ENCODE measurements at places on chromosomes 4 and X. TPM values are rescaled to one million over a fixed set of nuclear protein-coding genes. Genes with fewer than 3 reads are reported as not detected.

- H3K4me1 ChIP-seq: no peaks in the 10 kb centered on the region
- no peaks in the 10 kb centered on the region for H3K27me3 ChIP-seq
- no peaks in the 10 kb centered on the region for H3K36me3 ChIP-seq
- no peak overlapping the region for H3K27ac ChIP-seq
Measured at GRCh38 chr4:80172203-80172602, 25.1 kb upstream of the PRDM8 start.

DNA sequence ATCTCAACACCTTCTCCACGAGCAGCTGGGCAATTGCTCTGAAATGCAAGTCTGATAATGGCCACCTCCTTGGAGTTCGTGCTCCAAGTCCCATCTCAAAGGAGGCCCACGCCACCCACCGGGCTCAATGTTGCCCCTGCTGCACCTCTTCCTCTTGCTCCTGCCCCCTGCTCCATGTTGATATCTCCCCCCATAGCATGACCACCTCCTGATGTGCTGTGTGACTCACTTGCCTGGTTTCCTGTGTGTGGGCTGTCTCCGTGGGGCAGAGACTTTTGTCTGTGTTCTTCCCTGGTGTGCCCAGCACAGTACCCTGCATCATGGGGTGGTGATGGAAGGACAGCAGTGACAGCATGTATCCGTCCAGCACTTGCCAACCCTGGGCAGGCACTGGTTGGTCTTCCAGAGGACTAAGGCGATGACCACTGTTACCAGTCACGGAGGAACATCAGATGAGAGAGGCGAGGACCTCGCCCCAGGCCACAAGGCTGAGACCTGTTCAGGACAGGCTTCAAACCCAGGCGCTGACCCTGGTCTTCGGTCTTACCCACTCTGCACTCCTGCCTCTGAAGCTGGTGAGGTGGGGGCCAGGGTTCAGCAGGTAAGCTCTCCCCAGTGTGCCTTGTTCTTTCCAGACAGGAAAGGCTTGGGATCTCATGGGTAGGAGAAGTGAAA lies 104.6 kb upstream of the LRPAP1 start:
- no peaks in the 10 kb centered on the region for H3K27me3 ChIP-seq
- no peak overlapping the region for H3K27ac ChIP-seq
- DNase-seq: peak; percentile 30
- no peak overlapping the region for H3K4me3 ChIP-seq
- H3K4me1 ChIP-seq: no peaks in the 10 kb centered on the region

GRCh38 chr4:140100771-140101170 lies 53.2 kb downstream of the MAML3 start:
- H3K27me3 ChIP-seq: no peaks in the 10 kb centered on the region
- no peak overlapping the region for H3K27ac ChIP-seq
- H3K36me3 ChIP-seq: no peaks in the 10 kb centered on the region
- peaks cover 23% of the 10 kb centered on the region for H3K4me1 ChIP-seq
- no peak for DNase-seq

GRCh38 chr4:104263100-104263499 lies 231.6 kb downstream of the CXXC4 start:
- H3K4me3 ChIP-seq: no peak overlapping the region
- no peaks in the 10 kb centered on the region for H3K27me3 ChIP-seq
- H3K4me1 ChIP-seq: no peaks in the 10 kb centered on the region
- H3K36me3 ChIP-seq: no peaks in the 10 kb centered on the region
- H3K27ac ChIP-seq: no peak overlapping the region

FHDC1 gene
- total RNA-seq: 0.27 TPM

DNA sequence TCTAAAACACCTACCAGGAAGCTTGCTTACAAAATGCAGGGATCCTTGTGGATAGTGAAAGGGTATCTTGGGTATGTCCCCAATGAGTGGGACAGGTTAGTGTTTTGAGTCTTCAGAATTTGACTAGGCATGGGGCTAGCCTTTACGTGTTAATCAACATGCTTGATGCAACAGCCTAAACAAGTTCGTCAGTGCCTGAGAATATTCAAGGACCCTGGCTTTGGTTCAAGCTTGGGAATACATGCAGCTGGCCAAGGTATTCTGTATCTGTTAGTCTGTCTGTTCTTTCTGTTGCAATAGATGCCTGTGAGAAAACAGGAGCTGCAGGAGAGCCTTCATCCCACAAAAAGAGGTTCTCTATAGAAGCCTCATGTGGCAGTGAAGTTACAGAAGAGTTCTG lies 149.5 kb downstream of the CCNG2 start:
- H3K36me3 ChIP-seq: peaks cover 2% of the 10 kb centered on the region
- H3K27me3 ChIP-seq: no peaks in the 10 kb centered on the region
- no peak overlapping the region for H3K4me3 ChIP-seq
- no peak overlapping the region for H3K27ac ChIP-seq
- no peaks in the 10 kb centered on the region for H3K4me1 ChIP-seq

DNA sequence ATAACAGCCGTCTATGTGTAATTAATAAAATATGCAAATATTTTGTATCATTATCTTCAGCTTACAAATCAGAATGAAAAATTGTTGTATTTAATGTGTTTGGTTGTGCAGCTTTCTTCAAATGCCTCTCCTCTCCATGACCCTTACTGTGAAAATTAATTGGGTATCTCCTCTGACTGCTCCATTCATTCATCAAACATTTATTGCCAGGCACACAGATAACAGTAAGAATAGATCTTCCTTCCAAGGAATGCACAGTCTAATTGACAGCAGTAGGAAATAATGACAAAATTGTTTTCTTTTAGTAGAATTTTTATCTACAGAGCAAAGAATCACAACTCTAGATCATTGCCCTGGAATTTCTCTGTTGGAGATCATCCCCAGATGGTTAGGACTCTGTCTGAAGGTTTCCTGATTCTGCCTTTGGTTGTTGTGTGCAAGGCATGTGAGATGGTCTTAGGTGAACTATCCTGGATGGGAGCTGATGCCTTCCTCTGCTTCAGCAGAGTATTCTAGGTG lies 395.0 kb upstream of the FAT1 start:
- no peak overlapping the region for H3K4me3 ChIP-seq
- H3K36me3 ChIP-seq: no peaks in the 10 kb centered on the region
- DNase-seq: no peak
- no peak overlapping the region for H3K27ac ChIP-seq
- no peaks in the 10 kb centered on the region for H3K27me3 ChIP-seq
- H3K4me1 ChIP-seq: no peaks in the 10 kb centered on the region

SH3TC1 gene
- 5.1 TPM for total RNA-seq

GRCh38 chr4:176453079-176453478 lies 133.3 kb downstream of the SPCS3 start:
- no peak for DNase-seq
- H3K36me3 ChIP-seq: no peaks in the 10 kb centered on the region
- no peaks in the 10 kb centered on the region for H3K27me3 ChIP-seq
- no peaks in the 10 kb centered on the region for H3K4me1 ChIP-seq
- no peak overlapping the region for H3K27ac ChIP-seq

DNA sequence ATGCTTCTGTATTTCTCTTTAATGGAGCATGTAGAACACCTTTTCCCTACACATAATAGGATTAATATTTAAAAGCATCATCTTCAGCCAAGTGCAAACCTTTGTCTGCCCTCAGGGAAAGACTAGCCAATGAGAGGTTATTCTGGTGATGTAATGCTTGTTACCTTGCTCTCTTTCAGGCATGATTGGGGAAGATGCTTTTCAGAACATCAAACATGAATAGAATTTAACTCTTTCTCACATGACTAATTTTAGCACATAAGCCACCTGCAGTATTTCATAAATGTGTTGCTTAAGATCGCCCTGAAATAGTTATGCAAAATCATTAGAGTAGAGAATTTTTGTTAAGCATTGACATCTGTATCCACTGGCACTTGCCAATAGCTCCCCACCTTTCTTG lies 10.7 kb upstream of the EPGN start:
- DNase-seq: no peak
- H3K36me3 ChIP-seq: no peaks in the 10 kb centered on the region
- H3K4me3 ChIP-seq: no peak overlapping the region
- H3K4me1 ChIP-seq: no peaks in the 10 kb centered on the region

MBNL3 gene
- total RNA-seq: 2.2 TPM

DNA sequence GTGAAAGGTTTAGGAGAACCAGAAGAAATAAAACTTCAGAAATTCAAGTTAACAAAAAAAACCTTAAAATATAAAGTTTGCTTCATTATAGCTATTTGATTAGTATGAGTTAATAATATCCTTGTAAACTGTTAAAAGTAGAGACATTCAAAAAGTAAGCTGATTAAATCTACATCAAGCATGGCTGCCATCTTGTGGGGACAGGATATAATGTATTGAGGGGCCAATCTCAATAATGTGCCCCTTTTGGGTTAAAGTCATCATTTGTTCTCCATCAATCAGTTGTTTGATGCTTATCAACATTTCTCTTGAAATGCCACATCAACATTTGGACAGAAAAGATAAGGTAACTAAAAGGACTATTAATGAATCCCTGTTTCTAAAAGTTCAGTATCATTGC lies 4.6 kb upstream of the GRID2 start:
- peaks cover 5% of the 10 kb centered on the region for H3K27me3 ChIP-seq
- H3K4me1 ChIP-seq: no peaks in the 10 kb centered on the region
- no peak for DNase-seq
- H3K27ac ChIP-seq: no peak overlapping the region
- H3K4me3 ChIP-seq: no peak overlapping the region

DNA sequence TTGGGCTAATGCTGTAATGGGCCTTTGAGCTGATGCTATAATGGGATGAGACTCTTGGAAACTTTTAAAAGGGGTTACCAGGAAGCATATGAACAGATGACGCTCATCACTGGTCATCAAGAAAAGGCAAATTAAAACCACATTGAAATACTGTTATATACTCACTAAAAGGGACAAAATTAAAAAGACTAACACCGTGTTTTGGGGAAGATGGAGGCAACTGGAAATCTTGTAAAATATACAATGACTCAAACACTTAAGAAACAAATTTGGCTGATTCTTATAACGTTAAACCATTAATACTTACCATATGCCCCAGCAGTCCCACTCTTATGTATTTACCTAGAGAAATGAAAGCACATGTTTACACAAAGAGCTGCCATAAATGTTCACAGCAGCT lies 207.2 kb upstream of the GPRIN3 start:
- H3K4me1 ChIP-seq: no peaks in the 10 kb centered on the region
- no peaks in the 10 kb centered on the region for H3K36me3 ChIP-seq
- H3K27ac ChIP-seq: no peak overlapping the region
- H3K4me3 ChIP-seq: no peak overlapping the region
- no peak for DNase-seq
- no peaks in the 10 kb centered on the region for H3K27me3 ChIP-seq

USP11 gene
- total RNA-seq: 39.8 TPM

CXorf49 gene
- not detected for total RNA-seq

CCKAR gene
- total RNA-seq: not detected

DNA sequence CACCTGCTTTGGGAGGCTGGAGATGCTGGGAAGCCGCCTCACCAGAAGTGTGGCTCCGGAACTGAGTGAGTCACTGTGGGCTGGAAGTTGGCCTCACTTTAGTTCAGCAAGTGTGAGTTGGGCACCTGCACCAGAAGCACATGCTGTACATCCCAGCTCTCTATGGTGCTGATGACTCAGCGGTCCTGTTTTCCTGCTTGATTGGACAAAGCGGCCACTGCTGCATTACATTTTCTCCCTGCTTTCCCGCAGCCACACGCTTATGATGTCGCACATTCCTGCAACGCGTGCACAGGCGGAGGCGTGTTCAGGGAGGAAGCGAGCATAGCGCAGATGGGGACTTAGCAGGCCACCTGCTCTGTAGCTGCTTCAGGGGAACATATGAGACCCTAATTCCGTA lies 26.7 kb upstream of the CLDN34 start:
- no peaks in the 10 kb centered on the region for H3K36me3 ChIP-seq
- no peak overlapping the region for H3K4me3 ChIP-seq
- no peak for DNase-seq
- H3K4me1 ChIP-seq: no peaks in the 10 kb centered on the region
- H3K27ac ChIP-seq: no peak overlapping the region

BST1 gene
- 2.1 TPM for total RNA-seq

GRCh38 chr4:164252286-164252685 lies 501.6 kb upstream of the SMIM31 start:
- H3K27me3 ChIP-seq: no peaks in the 10 kb centered on the region
- no peak overlapping the region for H3K27ac ChIP-seq
- H3K4me1 ChIP-seq: no peaks in the 10 kb centered on the region
- no peaks in the 10 kb centered on the region for H3K36me3 ChIP-seq
- no peak overlapping the region for H3K4me3 ChIP-seq
- no peak for DNase-seq

- H3K27me3 ChIP-seq: no peaks in the 10 kb centered on the region
- H3K27ac ChIP-seq: no peak overlapping the region
- DNase-seq: no peak
- no peaks in the 10 kb centered on the region for H3K36me3 ChIP-seq
Measured at GRCh38 chr4:62279689-62280088, 1079.6 kb downstream of the ADGRL3 start.

MAGEA6 gene
- total RNA-seq: not detected

CNOT6L gene
- total RNA-seq: 23.3 TPM

DNA sequence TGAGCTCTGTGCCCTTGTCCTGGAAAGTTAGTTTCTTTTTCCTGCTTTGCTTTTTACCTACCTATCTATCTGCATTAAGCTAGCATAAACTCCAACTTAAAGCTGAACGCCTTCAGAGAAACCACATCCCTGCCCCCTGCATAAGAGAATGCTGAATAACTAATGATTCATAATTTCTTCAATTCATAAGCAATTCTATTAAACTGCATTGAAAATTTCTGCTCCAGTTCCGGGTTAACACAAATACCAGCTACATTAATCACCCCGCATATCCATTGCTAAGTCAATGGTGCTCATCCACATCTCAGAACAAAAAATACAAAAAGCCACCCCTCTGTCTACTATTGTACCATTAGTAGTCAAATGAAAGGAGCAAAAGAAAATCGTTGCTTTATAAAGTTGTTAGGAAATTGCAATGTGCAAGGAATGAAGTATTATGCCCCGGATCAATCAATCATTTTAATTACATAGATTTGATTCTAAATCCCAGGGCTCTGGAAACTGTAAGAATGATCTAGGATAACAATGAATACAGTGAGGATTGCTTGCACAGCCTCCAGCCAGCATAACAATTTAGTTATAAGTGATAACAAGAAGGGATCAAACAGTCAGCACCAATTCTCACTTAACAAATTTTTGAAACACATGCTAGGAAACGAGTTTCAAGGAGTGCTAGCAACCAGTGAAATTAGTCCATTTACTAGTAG lies 106.8 kb downstream of the ELOVL6 start:
- H3K27ac ChIP-seq: no peak overlapping the region
- H3K36me3 ChIP-seq: no peaks in the 10 kb centered on the region
- H3K4me1 ChIP-seq: no peaks in the 10 kb centered on the region
- H3K4me3 ChIP-seq: no peak overlapping the region

PKD2 gene
- total RNA-seq: 7.6 TPM

SPINK2 gene
- 0.44 TPM for total RNA-seq

GRCh38 chr4:8010618-8011017 lies 71.0 kb upstream of the AFAP1 start:
- DNase-seq: peak; percentile 65
- H3K27ac ChIP-seq: no peak overlapping the region
- H3K36me3 ChIP-seq: peaks cover 79% of the 10 kb centered on the region
- H3K4me1 ChIP-seq: peaks cover 3% of the 10 kb centered on the region
- H3K27me3 ChIP-seq: no peaks in the 10 kb centered on the region
- H3K4me3 ChIP-seq: no peak overlapping the region

GRCh38 chrX:68754406-68754805 lies 74.4 kb upstream of the EFNB1 start:
- H3K27ac ChIP-seq: no peak overlapping the region
- H3K27me3 ChIP-seq: no peaks in the 10 kb centered on the region
- DNase-seq: no peak
- H3K4me3 ChIP-seq: no peak overlapping the region

GRCh38 chr4:153522802-153523094 lies 56.6 kb downstream of the TMEM131L start:
- no peak overlapping the region for H3K4me3 ChIP-seq
- no peaks in the 10 kb centered on the region for H3K27me3 ChIP-seq
- H3K27ac ChIP-seq: peak overlapping the region; percentile 62
- H3K4me1 ChIP-seq: peaks cover 73% of the 10 kb centered on the region

ABCD1 gene
- 20.8 TPM for total RNA-seq

GRCh38 chr4:83390944-83391343 lies 56.3 kb upstream of the HPSE start:
- DNase-seq: no peak
- no peaks in the 10 kb centered on the region for H3K36me3 ChIP-seq
- H3K27ac ChIP-seq: no peak overlapping the region

All from psoas muscle (tissue), 8 donors.